ENCODE measurements at places on chromosomes 7 and 10. TPM values are rescaled to one million over a fixed set of nuclear protein-coding genes. Genes with fewer than 3 reads are reported as not detected.

Gene GJD4
- total RNA-seq = 0.17 TPM

Gene H2BK1
- total RNA-seq = not detected

Gene LBX1
- total RNA-seq = under 0.01 TPM

Gene OR2A25
- not detected for total RNA-seq

Gene HERC4
- 77.0 TPM for total RNA-seq

GRCh38 chr7:7265081-7266075 lies 83.0 kb downstream of the C1GALT1 start:
- H3K27ac ChIP-seq = no peak overlapping the region
- H3K36me3 ChIP-seq = no peaks in the 10 kb centered on the region
- H3K27me3 ChIP-seq = no peaks in the 10 kb centered on the region
- H3K4me1 ChIP-seq = no peaks in the 10 kb centered on the region
- no peak overlapping the region for H3K4me3 ChIP-seq

GRCh38 chr10:20073167-20073566 lies 256.9 kb downstream of the PLXDC2 start:
- no peaks in the 10 kb centered on the region for H3K36me3 ChIP-seq
- no peak overlapping the region for H3K4me3 ChIP-seq
- no peak overlapping the region for H3K27ac ChIP-seq

GRCh38 chr10:111531690-111532089 lies 454.9 kb downstream of the ADRA2A start:
- H3K4me3 ChIP-seq = no peak overlapping the region
- no peaks in the 10 kb centered on the region for H3K4me1 ChIP-seq
- H3K27me3 ChIP-seq = no peaks in the 10 kb centered on the region
- H3K27ac ChIP-seq = no peak overlapping the region
- no peak for DNase-seq

DNA sequence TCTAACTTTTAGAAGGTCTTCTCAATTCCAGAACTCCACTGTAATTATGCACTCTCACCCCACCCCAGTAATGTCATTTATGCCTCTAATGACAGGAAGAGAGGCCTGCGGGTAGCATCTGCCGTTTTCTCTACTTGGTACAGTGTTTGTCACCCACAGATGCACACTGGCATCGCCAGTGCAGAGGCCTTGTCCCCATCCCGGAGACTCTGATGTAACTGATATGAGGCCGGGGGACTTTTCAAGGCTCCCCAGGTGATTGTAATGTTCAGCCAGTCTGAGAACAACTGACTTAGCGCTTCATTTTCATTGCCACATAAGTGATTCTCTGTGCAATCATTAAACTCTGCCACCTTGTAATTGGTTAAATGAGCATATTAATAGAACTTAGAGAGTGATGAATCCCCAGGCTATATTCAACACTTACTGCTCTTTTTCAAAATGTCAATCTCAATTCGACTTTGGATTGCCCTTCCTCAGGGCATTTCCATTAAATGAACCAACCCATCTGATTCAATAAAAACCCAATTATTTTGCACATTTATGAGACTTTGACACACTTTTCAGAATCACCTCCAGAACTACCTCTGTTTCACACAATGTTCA lies 113.2 kb downstream of the HERPUD2 start:
- no peak for DNase-seq
- H3K27me3 ChIP-seq = no peaks in the 10 kb centered on the region
- no peak overlapping the region for H3K27ac ChIP-seq
- no peaks in the 10 kb centered on the region for H3K36me3 ChIP-seq
- H3K4me3 ChIP-seq = no peak overlapping the region

DNA sequence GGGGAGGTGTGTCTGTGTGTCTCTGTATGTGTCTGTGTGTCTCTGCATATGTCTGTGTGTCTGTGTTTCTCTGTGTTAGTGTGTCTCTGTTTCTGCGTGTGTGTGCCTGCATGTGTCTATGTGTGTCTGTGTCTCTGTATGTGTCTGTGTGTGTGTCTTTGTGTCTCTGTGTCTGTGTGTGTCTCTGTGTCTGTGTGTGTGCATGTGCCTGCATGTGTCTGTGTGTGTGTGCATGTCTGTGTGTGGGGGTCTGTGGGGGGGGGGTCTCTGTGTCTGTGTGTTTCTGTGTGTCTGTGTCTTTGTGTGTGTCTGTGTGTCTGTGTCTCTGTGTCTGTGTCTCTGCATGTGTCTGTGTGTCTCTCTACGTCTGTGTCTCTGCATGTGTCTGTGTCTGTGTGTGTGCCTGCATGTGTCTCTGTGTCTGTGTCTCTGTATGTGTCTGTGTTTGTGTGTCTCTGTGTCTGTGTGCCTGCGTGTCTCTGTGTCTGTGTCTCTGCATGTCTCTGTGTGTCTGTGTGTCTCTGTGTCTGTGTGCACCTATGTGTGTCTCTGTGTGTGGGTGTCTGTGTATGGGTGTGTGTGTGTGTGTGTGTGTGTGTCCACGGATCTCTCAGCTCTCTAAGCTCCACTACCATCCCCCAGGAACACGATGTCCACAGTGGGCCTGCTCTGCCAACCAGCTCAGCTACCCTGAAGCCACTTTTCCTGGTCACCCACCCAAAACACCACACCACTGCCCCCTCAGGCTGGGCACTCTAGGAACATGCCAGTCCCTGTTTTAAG lies 41.7 kb downstream of the RASGEF1A start:
- no peaks in the 10 kb centered on the region for H3K4me1 ChIP-seq
- H3K27me3 ChIP-seq = peaks cover 17% of the 10 kb centered on the region
- DNase-seq = no peak

GRCh38 chr10:130745821-130746220 lies 565.7 kb downstream of the TCERG1L start:
- H3K27ac ChIP-seq = no peak overlapping the region
- no peaks in the 10 kb centered on the region for H3K27me3 ChIP-seq
- no peak for DNase-seq
- no peaks in the 10 kb centered on the region for H3K36me3 ChIP-seq
- no peaks in the 10 kb centered on the region for H3K4me1 ChIP-seq
- H3K4me3 ChIP-seq = no peak overlapping the region

Gene CLRN3
- total RNA-seq = not detected

- H3K36me3 ChIP-seq = no peaks in the 10 kb centered on the region
- H3K4me1 ChIP-seq = no peaks in the 10 kb centered on the region
- no peak for DNase-seq
- no peaks in the 10 kb centered on the region for H3K27me3 ChIP-seq
Measured at GRCh38 chr7:107312418-107312817, 143.6 kb downstream of the HBP1 start.

- no peaks in the 10 kb centered on the region for H3K4me1 ChIP-seq
- no peak overlapping the region for H3K4me3 ChIP-seq
- DNase-seq = no peak
- H3K27ac ChIP-seq = no peak overlapping the region
- no peaks in the 10 kb centered on the region for H3K27me3 ChIP-seq
Measured at GRCh38 chr10:69073736-69074364, 14.1 kb upstream of the SRGN start.

GRCh38 chr7:81767926-81768325 lies 1.9 kb downstream of the HGF start:
- peak; percentile 52 for DNase-seq
- H3K36me3 ChIP-seq = no peaks in the 10 kb centered on the region
- no peaks in the 10 kb centered on the region for H3K27me3 ChIP-seq
- H3K4me3 ChIP-seq = peak overlapping the region; percentile 76

DNA sequence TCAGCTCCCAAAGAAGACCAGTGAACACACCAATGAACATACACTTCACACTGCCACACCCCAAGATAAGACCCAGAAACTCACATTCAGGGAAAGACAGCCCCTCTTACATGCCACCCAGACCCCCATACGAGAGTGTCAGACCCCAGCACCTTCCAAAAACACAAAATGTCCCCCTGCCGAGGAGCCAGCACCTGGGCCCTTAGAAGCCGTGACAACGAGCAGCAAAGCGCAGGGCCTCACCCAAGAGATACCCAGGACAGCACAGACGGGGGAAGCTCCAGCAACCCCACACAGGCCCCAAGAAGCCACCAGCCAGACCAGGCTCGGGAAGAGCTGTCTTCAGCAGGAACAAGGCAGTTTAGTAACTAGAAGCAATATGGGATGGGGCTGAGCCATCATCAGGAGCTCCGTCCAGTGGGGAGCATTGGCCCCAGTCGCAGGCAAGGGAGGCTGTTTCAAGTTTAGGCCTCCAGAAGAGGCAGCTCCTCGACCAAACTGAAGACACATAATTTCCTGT lies 243.6 kb downstream of the PTPRN2 start:
- no peak for DNase-seq
- H3K27ac ChIP-seq = no peak overlapping the region
- H3K27me3 ChIP-seq = no peaks in the 10 kb centered on the region
- H3K36me3 ChIP-seq = no peaks in the 10 kb centered on the region
- no peaks in the 10 kb centered on the region for H3K4me1 ChIP-seq

Gene PPIA
- 1,161 TPM for total RNA-seq

DNA sequence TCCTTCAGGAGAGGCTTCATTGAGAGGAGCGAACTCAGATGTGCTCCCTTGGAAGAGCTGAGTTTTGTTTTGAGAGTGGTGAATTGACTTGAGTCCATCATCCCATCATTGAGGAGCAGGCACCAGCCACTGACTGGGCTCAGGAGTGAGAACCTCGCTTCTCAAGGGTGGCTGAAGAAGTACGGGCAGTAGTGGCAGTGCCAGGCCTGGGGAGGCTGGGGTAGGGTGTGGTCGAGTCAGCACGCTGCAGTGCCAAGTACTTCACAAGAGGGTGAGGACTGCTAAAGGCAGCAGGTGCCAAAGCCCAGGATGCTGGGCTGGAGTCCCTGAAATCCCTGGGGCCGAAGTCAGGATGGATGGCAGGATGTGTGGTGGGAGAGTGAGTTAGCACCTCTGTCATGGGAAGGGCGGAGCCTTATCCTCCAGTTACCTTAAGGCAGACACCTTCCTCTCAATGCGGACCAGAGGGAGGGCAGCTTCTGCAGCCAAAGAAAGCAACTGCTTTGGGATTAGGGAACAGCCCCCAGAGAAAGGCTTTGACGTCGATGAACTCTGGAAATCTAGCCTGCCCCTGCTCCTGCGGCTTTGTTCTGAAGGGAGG lies 210.3 kb downstream of the CAMK1D start:
- H3K4me3 ChIP-seq = no peak overlapping the region
- H3K36me3 ChIP-seq = no peaks in the 10 kb centered on the region
- H3K27ac ChIP-seq = no peak overlapping the region
- no peak for DNase-seq
- H3K27me3 ChIP-seq = no peaks in the 10 kb centered on the region

DNA sequence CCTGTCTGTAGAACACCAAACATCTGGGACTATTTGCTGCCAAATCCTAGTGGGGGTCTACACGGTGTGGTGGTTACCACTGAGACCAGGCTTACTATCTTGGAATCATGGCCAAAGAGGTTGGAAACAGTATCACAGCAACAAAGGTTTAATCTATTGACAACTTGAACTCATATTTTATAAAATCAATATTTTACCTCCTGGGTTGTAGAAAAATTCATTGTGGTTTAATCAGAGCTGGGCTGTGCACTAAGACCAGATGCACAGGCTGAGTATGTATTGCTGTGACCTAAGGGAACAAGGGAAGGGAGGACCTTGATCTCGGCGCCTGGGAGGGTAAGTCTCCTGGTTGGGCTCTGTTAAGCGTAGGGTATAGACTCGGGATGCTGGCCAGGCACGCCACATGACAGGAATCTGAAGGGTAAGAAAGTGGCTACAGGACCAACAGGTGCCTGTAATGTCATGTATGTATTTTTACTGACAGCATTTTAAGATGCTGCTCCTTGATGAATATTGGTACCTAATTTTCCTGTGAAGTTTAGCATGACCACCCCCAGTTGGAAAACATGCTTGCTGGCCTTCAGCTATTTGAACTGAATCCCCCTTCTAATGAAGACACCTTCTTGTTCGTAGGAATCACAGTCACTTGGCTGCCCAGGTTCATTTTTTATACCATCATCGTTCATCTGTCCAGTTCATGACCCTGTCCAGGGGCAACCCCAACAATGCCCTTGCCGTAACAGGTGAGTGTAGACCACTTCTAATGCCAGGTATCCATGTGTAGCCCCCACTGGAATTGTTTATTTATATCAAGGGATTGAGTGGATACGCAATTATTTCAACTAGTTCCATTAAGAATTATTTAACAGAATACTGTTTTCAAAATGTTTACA lies 79.5 kb downstream of the EZH2 start:
- no peak overlapping the region for H3K27ac ChIP-seq
- H3K4me3 ChIP-seq = no peak overlapping the region
- H3K4me1 ChIP-seq = no peaks in the 10 kb centered on the region
- peaks cover 15% of the 10 kb centered on the region for H3K36me3 ChIP-seq
- H3K27me3 ChIP-seq = no peaks in the 10 kb centered on the region

Gene ZPBP
- not detected for total RNA-seq

DNA sequence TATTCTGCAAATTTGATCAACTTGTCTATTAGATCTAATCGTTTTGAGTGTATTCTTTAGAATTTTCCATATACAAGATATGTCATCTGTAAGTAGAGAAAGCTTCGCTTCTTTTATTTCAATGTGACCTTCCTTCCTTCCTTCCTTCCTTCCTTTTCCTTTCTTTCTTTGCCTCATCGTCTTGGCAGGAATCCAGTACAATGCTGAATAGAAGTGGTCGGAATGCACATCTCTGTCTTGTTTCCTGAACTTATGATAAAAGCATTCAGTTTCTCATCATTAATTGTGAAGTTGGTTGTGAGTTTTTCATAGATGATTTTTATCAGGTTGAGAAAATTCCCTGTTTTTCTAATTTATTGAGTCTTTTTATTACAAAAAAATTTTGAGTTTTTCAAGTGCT lies 300.7 kb upstream of the ZNF32 start:
- DNase-seq = no peak
- H3K27ac ChIP-seq = no peak overlapping the region
- no peaks in the 10 kb centered on the region for H3K4me1 ChIP-seq
- no peak overlapping the region for H3K4me3 ChIP-seq

GRCh38 chr10:86958116-86958900 lies at the start of gene SNCG:
SNCG (plus strand) TSS chr10:86958599; CDS start chr10:86958698, 99 bp downstream.
- no peaks in the 10 kb centered on the region for H3K27me3 ChIP-seq
- peaks cover 21% of the 10 kb centered on the region for H3K4me1 ChIP-seq
- peak within 1 kb of the TSS; percentile 22 for H3K27ac ChIP-seq
- no peaks in the 10 kb centered on the region for H3K36me3 ChIP-seq
- DNase-seq = no peak

DNA sequence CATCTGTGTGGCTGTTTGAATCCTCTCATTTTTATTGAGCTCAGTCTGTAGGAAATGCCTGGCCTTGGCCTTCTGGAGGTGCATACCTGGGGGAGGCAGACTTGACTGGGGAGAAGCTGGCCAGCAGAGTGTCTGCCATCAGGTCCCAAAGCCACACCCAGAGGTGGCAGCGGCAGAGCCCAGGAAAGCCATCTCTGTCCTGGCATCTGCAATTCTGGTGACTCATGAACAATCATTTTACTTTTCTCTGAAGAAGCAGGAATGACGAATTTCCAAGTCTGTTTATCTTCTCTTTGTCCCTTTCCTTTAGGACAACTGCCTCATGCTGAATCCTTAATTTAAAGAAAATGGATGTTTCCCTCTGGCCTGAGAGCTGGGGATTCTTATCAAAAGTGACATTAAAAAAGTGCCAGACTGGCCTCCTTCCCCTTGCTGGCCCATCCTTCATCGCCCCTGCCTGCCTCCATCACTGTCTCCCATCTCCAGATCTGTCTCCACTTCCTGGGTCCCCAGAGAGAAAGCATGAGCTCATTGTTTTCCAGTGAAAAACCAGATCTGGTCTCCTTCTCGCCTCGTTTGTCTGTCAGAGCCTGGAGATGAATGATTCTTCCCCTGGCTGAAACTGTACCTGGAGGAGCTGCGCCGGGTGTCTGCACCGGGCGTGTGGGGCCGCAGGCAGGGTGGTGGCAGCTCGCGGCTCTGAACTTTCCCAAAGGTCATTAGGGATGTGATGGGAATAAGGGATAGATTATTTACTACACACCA lies 124.5 kb downstream of the TMEM178B start:
- H3K27me3 ChIP-seq = no peaks in the 10 kb centered on the region
- H3K4me1 ChIP-seq = no peaks in the 10 kb centered on the region
- no peak for DNase-seq
- no peak overlapping the region for H3K27ac ChIP-seq
- H3K4me3 ChIP-seq = no peak overlapping the region

Data from fibroblast of lung (primary cell).